ENCODE measurements at places on chromosomes 6 and 20.

- DNase-seq: no peak
- no peak overlapping the region for H3K27ac ChIP-seq
- peaks cover 28% of the 10 kb centered on the region for H3K4me1 ChIP-seq
- H3K4me3 ChIP-seq: no peak overlapping the region
- no peaks in the 10 kb centered on the region for H3K36me3 ChIP-seq
- H3K27me3 ChIP-seq: no peaks in the 10 kb centered on the region
These were observed 27.3 kb upstream of the SLC22A23 start for GRCh38 chr6:3484192-3484591.

GRCh38 chr6:18725449-18725848 is 338.3 kb downstream of the RNF144B start:
- H3K36me3 ChIP-seq: peaks cover 28% of the 10 kb centered on the region
- peaks cover 10% of the 10 kb centered on the region for H3K4me1 ChIP-seq
- no peak overlapping the region for H3K27ac ChIP-seq
- no peak for DNase-seq
- no peak overlapping the region for H3K4me3 ChIP-seq

GRCh38 chr6:36830577-36830976 is 8.7 kb downstream of the CPNE5 start:
- no peak for DNase-seq
- H3K36me3 ChIP-seq: no peaks in the 10 kb centered on the region
- peaks cover 9% of the 10 kb centered on the region for H3K27me3 ChIP-seq
- H3K4me3 ChIP-seq: no peak overlapping the region
- H3K4me1 ChIP-seq: peaks cover 32% of the 10 kb centered on the region

- no peak overlapping the region for H3K27ac ChIP-seq
- no peaks in the 10 kb centered on the region for H3K4me1 ChIP-seq
- no peak overlapping the region for H3K4me3 ChIP-seq
- DNase-seq: no peak
These were observed 344.7 kb downstream of the NKAIN2 start for GRCh38 chr6:124148236-124148957.

- no peaks in the 10 kb centered on the region for H3K4me1 ChIP-seq
- H3K27ac ChIP-seq: no peak overlapping the region
- H3K36me3 ChIP-seq: peaks cover 23% of the 10 kb centered on the region
- no peaks in the 10 kb centered on the region for H3K27me3 ChIP-seq
- no peak overlapping the region for H3K4me3 ChIP-seq
- DNase-seq: no peak
These were observed 1269.6 kb upstream of the CITED2 start for GRCh38 chr6:140644017-140644416.

GRCh38 chr6:168778201-168778600 is 337.2 kb downstream of the SMOC2 start:
- no peak overlapping the region for H3K4me3 ChIP-seq
- H3K27me3 ChIP-seq: no peaks in the 10 kb centered on the region
- H3K4me1 ChIP-seq: peaks cover 10% of the 10 kb centered on the region
- peaks cover 8% of the 10 kb centered on the region for H3K36me3 ChIP-seq
- DNase-seq: no peak
- no peak overlapping the region for H3K27ac ChIP-seq
